ENCODE measurements at places on chromosomes 11 and 22.

GRCh38 chr11:72740562-72741428 is 11.4 kb downstream of the ARAP1 start:
- no peak for DNase-seq

DNA sequence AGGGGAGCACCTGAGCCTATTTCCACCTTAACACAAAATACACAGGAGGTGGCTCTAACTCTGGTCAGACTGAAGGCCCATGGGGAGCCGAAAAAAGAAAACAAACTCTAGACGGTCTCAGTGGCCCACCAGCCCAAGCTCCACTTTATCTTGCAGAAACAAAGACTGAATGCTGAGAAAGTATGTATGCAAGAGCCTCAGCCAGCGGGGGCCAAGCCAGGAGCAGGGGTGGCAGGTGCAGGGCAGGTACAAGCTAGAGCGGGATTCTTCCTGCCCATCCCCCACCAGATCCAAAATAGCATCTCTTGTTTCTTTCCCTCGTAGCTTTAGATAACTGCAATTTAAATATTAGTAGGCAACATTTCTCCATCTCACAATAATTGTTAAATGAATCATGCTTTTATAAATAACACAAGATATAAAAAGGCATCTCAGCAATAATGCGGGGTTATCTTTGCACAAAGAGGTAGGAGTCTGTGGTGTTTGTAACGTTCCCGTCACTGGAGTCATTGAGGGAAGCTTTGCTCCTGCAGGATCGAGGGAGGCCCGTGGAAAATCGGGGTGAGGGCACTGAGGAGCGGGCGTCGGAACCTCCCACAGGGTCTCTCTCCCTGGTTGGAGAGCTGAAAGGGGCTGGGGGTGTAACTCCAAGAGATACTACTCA is 418.0 kb downstream of the SHANK2 start:
- no peak for DNase-seq

GRCh38 chr11:121452609-121453150 is at the start of gene SORL1-AS1:
Gene SORL1-AS1 (minus strand): TSS chr11:121452967.
- peak; percentile 68 for DNase-seq

GRCh38 chr11:25244126-25244525 is 747.3 kb downstream of the LUZP2 start:
- no peak for DNase-seq

GRCh38 chr22:43377896-43378704 is 33.7 kb upstream of the MPPED1 start:
- no peak for DNase-seq

DNA sequence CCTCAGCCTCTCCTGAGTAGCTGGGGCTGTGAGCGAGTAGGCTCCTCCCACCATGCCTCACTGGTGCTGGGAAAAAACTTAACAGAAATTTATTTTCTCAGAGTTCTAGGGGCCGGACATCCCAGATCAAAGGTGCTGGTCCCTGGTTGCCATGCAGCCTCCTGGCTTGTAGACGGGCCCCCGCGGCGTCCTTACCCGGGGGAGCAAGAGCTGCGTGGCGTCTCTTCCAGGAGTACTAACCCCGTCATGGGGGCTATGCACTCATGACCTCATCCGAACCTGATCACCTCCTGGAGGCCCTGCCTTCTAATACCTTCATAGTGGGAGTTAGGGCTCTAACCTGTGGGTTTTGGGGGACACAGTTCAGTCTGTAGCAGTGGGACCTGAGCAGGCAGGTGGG is 2.6 kb downstream of the TRABD start:
- no peak for DNase-seq

DNA sequence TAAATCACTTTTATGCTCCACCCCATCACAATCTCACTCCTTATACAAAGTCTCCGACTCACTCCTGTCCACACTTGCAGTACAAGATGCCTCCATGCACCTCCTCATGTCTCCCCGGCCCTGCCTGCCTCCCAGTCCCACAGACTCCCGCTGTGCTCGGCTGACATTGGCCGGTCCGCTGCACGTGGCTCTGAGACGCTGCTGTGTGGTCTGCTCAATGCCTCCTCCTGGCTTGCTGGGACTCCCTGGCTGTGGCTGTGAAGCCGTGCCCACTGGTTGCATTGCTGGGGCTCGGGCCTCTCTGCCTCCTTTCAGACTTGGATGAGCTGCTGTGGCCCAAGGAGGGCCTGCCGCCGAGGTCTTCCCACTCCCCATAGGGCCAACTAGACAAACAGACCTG is 224.0 kb upstream of the B3GAT1 start:
- no peak for DNase-seq

DNA sequence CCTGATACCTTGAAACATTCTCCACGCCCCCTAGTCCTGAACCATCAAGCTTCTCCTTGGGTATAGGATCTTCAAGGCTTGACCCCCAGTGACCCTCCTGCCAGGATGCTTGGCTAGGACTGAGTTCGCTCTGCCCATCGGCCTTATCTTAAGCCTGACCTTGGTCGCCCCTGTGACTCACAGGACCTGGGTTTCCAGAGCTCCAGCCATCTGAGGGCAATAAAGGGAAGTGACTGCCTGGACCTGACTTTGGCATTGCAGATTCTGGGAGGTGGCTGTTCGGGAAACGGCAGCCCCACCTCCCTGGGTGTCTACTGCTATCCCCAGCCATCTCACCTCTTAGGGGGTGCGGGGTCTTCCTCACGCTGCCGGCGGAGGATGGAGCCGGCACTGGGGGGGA is 15.4 kb downstream of the CARD10 start:
- no peak for DNase-seq

GRCh38 chr11:111676878-111677585 is 74.8 kb downstream of the SIK2 start:
- no peak for DNase-seq

DNA sequence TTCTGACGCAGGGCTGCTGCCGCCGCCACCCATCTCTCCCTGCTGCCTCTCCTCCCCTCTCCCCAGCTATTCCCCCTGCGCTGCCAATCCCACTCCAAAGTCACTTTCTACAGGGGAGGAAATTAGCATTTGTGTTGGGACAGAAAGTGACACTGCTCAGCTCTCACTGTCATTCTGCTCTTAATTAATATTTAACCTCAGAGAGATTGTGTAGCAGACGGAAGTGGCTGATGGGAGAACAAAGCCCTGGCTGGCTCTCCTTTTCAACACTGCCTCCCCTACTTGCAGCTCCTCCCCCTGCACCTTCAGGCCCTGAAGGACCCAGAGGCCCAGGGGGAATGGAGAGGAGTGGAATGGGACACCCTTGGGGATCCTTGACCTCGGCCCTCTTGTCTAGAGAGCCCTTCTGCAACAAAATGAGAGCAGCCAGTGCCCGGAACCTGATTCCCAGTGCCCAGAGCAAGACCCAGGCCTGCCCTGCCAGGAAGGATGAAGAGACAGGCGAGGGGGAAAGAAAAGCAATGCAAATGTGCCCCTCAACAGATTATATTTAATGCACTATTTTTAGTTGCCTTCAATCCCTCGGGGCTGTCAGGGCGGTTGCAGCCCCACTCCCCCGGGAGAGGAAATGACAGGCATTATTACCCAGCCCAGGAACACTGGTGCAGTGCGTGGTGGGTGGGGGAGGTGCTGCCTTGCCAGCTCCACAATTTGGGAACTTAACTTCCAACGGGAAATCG is 14.6 kb upstream of the NRGN start:
- DNase-seq = no peak

GRCh38 chr11:30749268-30749667 is 163.1 kb upstream of the MPPED2 start:
- DNase-seq = no peak

GRCh38 chr22:38220653-38221386 is 19.0 kb downstream of the MAFF start:
- DNase-seq = no peak

DNA sequence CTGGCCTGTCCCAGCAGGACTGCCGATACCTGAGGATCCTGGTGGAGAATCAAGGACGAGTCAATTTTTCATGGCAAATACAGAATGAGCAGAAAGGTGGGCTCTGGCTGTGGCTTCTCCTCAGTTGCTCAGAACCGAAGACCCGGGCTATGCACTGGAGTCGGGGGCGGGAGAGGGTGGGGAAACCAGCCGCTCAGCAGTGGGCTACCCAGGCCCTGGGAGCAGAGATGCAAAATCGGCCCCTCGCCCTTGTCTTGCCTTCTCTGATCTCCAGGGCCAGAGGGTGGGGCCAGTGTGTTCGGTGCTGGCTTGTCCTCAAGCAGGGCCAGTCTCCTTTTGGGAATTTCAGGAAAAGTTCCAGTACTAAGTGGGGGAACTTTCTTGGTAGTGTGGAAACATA is 18.4 kb upstream of the GLB1L2 start:
- no peak for DNase-seq

DNA sequence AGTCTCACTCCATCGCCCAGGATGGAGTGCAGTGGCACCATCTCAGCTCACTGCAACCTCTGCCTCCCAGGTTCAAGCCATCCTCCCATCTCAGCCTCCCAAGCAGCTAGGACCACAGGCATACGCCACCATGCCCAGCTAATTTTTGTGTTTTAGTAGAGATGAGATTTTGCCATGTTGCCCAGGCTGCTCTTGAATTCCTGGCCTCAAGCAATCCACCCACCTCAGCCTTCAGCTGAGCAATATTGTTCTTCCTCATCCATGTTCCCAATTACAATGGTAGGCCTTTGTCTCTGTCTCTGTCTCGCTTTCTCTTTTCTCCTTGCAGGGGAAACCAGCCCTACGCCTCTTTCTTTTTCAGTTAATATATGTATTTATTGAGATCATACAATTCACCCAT is 10.3 kb downstream of the HSPA8 start:
- no peak for DNase-seq

- DNase-seq = no peak
These were observed at the start of gene HEPHL1 for GRCh38 chr11:94020777-94021481. Gene HEPHL1 (plus strand): TSS chr11:94021354. CDS start chr11:94021369, 15 bp downstream.

GRCh38 chr11:43072911-43073310 is 238.9 kb upstream of the API5 start:
- no peak for DNase-seq

DNA sequence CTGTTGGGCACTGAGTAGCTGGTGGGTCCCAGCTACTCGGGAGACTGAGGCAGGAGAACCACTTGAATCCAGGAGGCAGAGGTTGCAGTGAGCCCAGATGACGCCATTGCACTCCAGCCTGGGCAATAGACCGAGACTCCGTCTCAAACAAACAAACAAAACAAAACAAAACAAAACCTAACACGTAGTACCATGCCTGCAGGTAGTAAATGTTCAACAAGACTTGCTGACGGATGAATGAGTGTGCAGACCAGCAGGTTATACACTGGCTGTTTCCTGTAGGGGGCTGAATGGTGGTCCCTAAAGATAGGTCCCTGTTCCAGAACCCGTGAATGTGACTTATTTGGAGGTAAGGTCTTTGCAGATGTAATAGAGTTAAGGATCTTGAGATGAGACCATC is 12.8 kb upstream of the MRGPRD start:
- no peak for DNase-seq

GRCh38 chr11:64164392-64165312 is 1.3 kb downstream of the MACROD1 start:
- no peak for DNase-seq

GRCh38 chr11:75474878-75475766 is 42.1 kb upstream of the KLHL35 start:
- peak; percentile 75 for DNase-seq

DNA sequence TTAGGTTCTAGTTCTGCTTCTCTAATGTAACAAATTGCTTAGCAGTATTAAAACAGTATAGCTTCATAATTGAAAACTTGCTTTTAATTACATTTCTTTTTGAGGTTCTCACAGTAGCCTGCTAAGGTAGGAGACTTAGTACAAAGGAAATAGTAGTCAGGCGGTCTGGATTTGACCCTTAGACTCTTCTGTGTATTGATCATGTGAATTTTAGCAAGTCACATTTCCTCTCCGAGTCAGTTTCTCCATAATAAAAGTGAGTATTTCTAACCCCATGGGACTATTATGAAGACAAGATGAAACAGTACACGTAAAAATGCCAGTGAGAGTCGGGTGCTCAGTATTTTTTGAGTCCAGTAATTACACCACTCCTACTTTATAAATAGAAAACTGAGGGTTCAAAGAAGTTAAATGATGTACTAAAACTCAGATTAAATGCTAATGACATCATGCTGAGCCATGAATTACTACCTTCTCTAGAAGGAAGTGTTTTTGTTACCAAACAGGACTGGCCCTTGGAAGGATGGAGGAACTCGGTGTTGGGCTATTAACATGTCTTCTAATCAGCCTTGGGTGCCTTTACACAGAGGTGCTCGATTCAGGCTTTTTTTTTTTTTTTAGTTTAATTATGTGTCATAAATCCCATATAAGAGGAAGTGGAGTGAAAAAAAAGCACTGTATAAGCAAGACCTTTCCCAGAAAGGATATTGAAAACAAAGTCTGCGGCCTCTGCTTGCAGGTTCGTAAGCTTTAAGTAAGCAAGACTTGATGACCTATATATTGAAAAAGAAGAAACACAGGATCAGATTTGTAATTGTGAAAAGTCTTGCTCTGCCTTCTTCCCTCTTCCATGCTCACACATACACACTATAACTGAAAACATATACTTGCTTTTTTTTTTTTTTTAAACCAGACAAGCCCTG is 109.0 kb downstream of the EMSY start:
- no peak for DNase-seq

GRCh38 chr11:28858076-28858475 is 749.9 kb downstream of the METTL15 start:
- DNase-seq = no peak

DNA sequence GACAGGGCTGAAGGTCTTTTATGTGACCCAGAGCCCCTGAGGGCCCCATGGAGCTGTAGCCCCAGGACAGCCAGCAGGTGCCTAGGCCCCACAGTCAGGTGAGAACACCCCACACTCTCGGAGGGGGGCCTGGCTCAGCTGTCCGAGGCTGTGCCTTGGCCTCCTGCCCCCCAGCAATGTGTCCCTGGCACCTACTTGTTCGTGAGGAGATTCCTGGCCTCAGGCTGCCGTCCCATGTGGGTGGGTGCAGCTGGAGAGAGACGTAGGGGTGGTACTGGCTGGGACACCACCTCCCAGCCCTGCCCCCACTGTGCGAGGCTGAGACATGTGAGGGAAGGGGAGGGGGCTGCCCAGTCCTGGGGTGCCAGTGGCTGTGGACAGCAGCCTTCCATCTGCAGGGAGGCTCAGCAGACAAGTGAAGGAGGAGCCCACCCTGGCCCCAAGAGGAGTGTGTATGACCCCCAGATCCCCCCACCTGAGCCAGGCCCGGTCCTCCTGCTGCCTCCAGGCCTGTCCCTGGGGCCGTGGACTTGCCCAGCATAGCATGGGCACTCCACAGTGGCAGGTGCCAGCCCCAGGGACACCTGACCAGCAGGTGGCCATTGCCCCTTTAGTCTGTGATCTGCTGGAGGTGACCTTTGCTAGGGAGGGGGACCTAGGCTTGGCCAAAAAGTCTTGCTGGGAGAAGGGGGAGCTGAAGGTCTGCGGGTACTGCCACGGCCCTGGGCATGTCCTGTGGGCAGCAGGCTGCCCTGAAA is 17.0 kb downstream of the IL17REL start:
- no peak for DNase-seq

GRCh38 chr11:46445920-46446771 is 54.6 kb upstream of the CHRM4 start:
- no peak for DNase-seq

- DNase-seq = no peak
These were observed 46.8 kb downstream of the SCUBE1 start for GRCh38 chr22:43296276-43296902.

- DNase-seq = no peak
These were observed 42.1 kb downstream of the NCAPD3 start for GRCh38 chr11:134181707-134182106.

Data from activated T-cell treated with anti-CD3 and anti-CD28 coated beads, Interleukin-2, amount 50 U/mL, for 48 hours (primary cell).